ENCODE measurements at places on chromosomes 5 and 9.

DNA sequence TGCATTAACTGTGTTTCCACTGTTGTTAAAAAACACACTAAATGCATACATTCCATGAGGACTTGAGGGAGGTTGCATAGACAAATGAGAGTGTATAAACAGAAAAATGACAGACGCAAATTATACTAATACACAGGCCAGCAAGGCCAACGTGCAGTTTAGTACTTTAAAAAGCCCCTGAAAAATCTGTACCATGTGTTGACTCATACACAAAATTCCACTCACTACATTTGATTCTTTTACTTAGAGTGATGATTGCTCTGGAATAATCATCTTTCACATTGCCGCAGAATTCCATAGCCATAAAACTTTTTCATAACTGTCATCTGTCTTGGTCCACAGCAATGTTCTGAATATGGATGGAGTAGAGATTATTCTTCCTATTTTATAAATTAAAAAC, 215.7 kb downstream of the FAM114A2 start:
- no peak for DNase-seq

DNA sequence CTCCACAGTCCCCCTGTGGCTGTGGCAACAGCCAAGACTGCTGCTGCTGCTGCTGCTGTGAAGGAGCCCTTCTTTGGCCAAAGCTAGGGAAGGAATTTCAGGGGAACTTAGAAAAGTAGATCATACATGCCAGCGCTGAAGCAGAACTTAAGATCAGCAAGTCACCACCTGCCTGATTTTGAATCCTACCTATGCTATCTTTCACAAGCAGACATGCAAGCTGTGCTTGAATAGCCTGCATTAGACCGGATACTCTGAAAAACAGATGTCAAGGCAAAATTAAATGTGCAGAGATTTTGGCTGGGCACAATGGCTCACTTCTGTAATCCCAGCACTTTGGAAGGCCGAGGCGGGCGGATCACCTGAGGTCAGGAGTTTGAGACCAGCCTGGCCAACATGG, 99.3 kb upstream of the ZNF366 start:
- DNase-seq = no peak

- DNase-seq = no peak
These were observed 341.1 kb downstream of the BRINP1 start for GRCh38 chr9:119027901-119028699.

- no peak for DNase-seq
These were observed 11.1 kb upstream of the NADK2 start for GRCh38 chr5:36252722-36253365.
